Mesothelial cell of epicardium (in vitro differentiated cells): ENCODE measurements at places on chromosomes 12 and 14. TPM values are rescaled to one million over a fixed set of nuclear protein-coding genes. Genes with fewer than 3 reads are reported as not detected.

Gene SLC10A1
- total RNA-seq, result not detected in 3 replicates

Gene NFE2
- total RNA-seq, result 0.45 to 0.75 TPM (median 0.47 TPM) in 3 replicates

Gene GPX2
- total RNA-seq, result 0.58 to 0.63 TPM (median 0.61 TPM) in 3 replicates

Gene FOXA1
- 19.3 to 21.8 TPM (median 19.7 TPM) in 3 replicates for total RNA-seq

Gene DENR
- total RNA-seq, result 66.4 to 69.5 TPM (median 69.4 TPM) in 3 replicates

Gene CPM
- total RNA-seq, result 1.1 to 2.2 TPM (median 2.2 TPM) in 3 replicates

Gene PPP2R5E
- total RNA-seq, result 57.1 to 58.5 TPM (median 58.2 TPM) in 3 replicates

Gene SIX6
- total RNA-seq, result not detected in 3 replicates

Gene SLC15A4
- total RNA-seq, result 26.1 to 26.6 TPM (median 26.5 TPM) in 3 replicates

Gene PTGR2
- 12.4 to 14.5 TPM (median 14.0 TPM) in 3 replicates for total RNA-seq

Gene HCAR3
- total RNA-seq, result 1.1 to 1.6 TPM (median 1.5 TPM) in 3 replicates

Gene ALDH2
- total RNA-seq, result 41.6 to 45.8 TPM (median 41.7 TPM) in 3 replicates

Gene TMEM120B
- total RNA-seq, result 22.3 to 22.8 TPM (median 22.4 TPM) in 3 replicates

Gene FOXM1
- total RNA-seq, result 22.6 to 25.4 TPM (median 24.9 TPM) in 3 replicates

Gene KRT2
- not detected in 3 replicates for total RNA-seq

Gene EXOC5
- 47.2 to 48.5 TPM (median 48.5 TPM) in 3 replicates for total RNA-seq

Gene AHNAK2
- total RNA-seq, result 2.4 to 2.8 TPM (median 2.6 TPM) in 3 replicates

Gene EML5
- 1.6 to 2.6 TPM (median 2.0 TPM) in 3 replicates for total RNA-seq

Gene CLEC7A
- total RNA-seq, result 0.11 TPM in 1 of 3 replicates, not detected in the others

Gene RIC8B
- total RNA-seq, result 18.3 to 22.5 TPM (median 21.2 TPM) in 3 replicates

Gene DIO2
- total RNA-seq, result 0.38 to 0.58 TPM (median 0.56 TPM) in 3 replicates

Gene COX8C
- total RNA-seq, result 0.73 to 1.2 TPM in 2 of 3 replicates, not detected in the other

Gene ADAM20
- 1.1 to 1.4 TPM (median 1.1 TPM) in 3 replicates for total RNA-seq

Gene TOMM20L
- total RNA-seq, result 0.47 TPM in 1 of 3 replicates, not detected in the others

Gene SDR9C7
- 0.20 to 0.40 TPM (median 0.29 TPM) in 3 replicates for total RNA-seq

Gene VRK1
- total RNA-seq, result 20.0 to 20.8 TPM (median 20.2 TPM) in 3 replicates

Gene SUDS3
- total RNA-seq, result 42.2 to 44.6 TPM (median 43.3 TPM) in 3 replicates

Gene MYH7
- not detected in 3 replicates for total RNA-seq

Gene PA2G4
- 90.4 to 96.7 TPM (median 91.4 TPM) in 3 replicates for total RNA-seq
